SW480 (cell line): ENCODE measurements at places on chromosomes 6 and 20.

DNA sequence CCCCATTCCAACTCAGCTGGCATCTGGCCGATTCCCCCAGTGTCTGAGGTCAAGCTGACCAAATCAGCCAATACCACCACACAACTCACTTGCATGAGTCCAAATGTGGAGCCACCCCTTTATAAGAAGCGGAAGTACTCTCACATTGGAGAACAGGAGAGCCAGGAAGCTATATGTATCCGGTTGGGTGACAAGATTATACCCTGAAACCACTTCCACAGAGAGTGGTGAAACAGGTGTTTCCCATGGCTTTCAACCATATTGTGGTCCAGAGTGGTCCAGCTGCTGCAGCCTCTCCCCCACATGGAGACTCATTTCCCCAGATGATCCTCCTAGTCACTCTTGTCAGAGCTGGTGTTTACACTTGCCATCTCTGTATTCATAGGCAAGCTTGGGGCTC is 24.0 kb upstream of the SERINC1 start:
- no peak for DNase-seq

DNA sequence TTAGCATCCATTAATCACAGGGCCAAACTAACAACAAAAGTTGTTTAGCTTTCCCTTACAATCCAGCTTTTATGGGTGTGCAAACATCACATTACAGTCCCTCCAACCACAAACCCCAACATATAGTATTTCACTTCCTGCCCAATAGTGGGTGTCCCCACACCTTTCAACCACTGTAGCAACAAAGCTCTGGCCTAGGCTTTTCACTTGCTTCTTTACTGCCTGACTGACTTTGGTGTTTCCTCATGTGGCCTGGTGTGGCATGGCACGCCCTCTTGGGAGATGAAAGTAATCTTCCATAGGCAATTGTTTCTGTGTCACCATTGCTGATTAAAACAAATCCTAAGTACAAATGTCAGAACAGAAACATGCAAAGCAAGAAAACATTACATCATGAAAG is 46.3 kb downstream of the MCM8 start:
- peak; percentile 97 for DNase-seq

DNA sequence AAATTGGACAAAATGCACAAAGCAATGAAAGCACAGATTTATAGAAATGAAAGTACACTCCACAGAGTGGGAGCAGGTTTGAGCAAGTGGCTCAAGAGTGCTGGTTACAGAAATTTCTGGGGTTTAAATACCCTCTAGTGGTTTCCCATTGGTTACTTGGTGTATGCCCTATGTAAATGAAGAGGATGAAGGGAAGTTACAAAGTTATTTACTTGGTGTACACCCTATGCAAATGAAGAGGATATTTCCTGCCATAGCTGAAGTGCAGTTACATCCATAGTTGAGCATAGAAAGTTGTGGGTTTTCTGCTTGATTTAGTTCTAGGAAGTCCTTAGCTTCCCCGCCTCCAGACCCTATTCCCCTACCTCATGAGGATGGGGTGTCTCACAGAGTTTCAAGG is 22.7 kb downstream of the BCAS1 start:
- DNase-seq, result no peak

DNA sequence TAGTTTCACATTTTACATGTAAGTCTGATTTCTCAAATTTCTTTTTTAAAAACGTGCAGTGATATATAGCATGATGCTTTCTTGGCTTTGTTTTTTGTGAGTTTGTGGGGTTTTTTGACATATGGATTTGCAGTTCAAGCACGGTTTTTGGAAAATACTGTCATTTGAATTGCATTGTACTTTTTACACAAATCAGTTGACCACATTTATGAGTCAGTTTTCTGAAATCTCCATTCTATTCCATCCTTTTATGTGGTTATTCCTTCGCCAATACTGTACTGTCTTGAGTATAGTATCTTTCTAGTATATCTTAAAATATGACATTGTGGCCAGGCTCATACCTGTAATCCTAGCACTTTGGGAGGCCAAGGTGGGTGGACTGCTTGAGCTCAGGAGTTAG is 890.0 kb upstream of the CITED2 start:
- no peak for DNase-seq

GRCh38 chr20:9300534-9300933 is 213.9 kb upstream of the LAMP5 start:
- DNase-seq, result no peak

GRCh38 chr20:62202083-62202395 is 18.0 kb downstream of the HRH3 start:
- no peak for DNase-seq
